ENCODE measurements at places on chromosomes 2 and 18.

DNA sequence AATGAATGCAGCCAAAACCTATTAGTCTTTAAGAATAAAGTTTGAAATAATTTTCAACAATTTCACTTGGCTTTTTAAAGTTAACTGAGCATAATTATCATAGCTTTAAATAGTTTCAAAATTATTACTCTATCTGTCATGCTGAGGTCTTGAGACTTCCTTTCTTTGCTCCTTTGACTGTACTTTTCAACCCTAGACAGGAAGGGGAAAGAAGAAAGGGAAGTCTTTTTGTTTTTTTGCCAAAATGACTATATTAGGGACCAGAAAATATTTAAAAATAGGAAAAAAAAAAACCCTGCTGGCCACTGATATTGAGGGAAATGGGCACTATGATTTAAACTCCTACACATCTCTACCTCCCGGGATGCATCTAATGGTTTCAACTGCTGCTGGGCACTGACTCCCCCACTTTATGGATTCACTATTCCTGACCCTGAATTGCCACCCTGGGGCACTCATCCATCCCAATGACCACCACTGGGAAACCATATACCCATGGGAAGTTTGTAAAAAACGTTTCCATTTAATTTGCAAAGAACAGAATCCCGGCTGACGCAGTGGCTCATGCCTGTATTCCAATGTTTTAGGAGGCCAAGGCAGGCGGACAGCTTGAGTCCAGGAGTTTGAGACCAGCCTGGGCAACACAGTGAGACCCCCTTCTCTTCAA is 50.5 kb downstream of the GAREM1 start:
- DNase-seq: no peak

GRCh38 chr2:52956766-52957165 is 810.8 kb upstream of the CHAC2 start:
- no peak for DNase-seq

DNA sequence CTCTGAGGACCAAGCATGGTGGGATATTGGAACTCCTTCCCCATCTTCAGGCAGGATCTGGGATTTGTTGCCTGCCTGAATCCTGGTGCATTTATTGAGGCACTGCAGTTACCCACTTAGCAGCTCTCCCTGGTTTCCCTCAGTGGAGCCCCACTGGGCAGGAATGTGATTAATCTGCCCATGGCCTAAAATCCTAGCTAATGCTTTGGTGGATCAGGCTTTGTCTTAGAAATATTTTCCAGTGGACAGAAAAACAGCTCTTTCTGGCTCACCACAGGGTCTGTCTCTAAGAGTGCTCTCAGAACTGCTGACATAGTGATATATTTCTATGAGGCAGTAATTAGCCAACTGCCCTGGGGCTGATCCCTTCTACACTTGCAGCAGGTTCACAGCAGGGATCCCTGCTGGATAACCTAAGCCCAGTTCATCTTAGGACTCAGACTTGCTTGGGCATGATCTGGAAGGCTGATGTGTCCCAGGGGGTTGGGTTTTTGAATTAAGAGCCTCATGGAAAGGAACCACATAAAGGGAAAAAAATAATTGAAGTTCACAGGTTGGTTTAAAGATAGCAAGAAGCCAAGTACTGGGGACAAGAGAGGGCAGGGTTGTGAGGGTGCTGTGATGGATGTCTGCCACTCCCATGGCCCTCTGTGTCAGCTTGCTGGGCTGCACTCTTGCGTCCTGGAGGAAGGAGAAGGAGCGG is 44.3 kb upstream of the ZDBF2 start:
- DNase-seq: no peak

- DNase-seq: no peak
Measured at GRCh38 chr18:24486684-24487083, 26.2 kb downstream of the HRH4 start.

Data from breast epithelium (tissue), 4 donors.